ENCODE measurements at places on chromosomes 1 and 21.

- H3K27ac ChIP-seq = no peak overlapping the region
- H3K36me3 ChIP-seq = no peaks in the 10 kb centered on the region
- no peak overlapping the region for H3K4me3 ChIP-seq
- no peaks in the 10 kb centered on the region for H3K27me3 ChIP-seq
- DNase-seq = no peak
These were observed 607.8 kb downstream of the NCAM2 start for GRCh38 chr21:21606041-21606440.

DNA sequence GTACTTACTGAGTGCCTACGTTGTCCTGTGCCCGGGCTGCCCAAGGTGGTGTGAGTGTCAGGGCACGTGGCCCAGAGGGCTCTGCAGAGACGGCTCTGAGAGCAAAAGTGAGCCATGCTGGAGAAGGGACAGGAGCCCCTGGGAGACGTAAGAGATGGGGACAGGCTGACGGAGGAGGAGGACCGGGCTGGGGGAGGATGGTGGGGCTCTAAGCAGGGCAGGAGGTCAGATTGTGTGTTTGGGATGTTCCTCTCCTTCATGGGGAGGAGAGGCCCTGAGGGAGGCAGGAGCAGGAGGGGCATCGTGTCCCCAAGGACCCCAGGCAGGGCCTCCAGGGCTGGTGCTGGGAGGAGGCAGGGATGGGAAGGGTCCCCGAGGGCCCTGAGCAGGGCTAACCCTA lies 158.9 kb downstream of the PCBP3 start:
- no peaks in the 10 kb centered on the region for H3K36me3 ChIP-seq
- H3K4me1 ChIP-seq = no peaks in the 10 kb centered on the region
- H3K27me3 ChIP-seq = peaks cover 75% of the 10 kb centered on the region
- no peak for DNase-seq
- H3K27ac ChIP-seq = no peak overlapping the region

DNA sequence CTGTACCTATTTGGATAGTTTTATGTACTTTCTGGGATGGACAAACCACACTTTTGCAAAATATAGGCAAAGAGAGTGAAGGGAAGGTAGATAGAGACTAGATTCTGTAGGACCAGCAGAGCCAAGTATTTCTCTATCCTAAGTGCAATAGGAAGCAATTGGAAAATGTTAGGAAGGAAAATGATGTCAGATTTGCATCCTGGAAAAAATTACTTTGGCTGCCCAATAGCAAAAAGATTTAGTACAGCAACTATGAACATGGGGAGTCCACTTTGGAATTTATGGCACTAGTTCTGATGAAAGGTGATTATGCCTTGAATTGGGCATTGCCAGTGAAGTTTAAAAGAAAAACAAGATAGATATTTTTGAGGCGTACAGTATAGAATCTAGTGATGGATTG lies 50.7 kb upstream of the CACYBP start:
- no peak for DNase-seq
- H3K4me1 ChIP-seq = peaks cover 17% of the 10 kb centered on the region
- no peaks in the 10 kb centered on the region for H3K27me3 ChIP-seq
- no peak overlapping the region for H3K4me3 ChIP-seq

- H3K27ac ChIP-seq = peak overlapping the region; percentile 90
- no peaks in the 10 kb centered on the region for H3K27me3 ChIP-seq
- H3K4me3 ChIP-seq = no peak overlapping the region
- DNase-seq = peak; percentile 82
- H3K36me3 ChIP-seq = no peaks in the 10 kb centered on the region
These were observed 91.2 kb upstream of the NGF start for GRCh38 chr1:115429241-115429640.

DNA sequence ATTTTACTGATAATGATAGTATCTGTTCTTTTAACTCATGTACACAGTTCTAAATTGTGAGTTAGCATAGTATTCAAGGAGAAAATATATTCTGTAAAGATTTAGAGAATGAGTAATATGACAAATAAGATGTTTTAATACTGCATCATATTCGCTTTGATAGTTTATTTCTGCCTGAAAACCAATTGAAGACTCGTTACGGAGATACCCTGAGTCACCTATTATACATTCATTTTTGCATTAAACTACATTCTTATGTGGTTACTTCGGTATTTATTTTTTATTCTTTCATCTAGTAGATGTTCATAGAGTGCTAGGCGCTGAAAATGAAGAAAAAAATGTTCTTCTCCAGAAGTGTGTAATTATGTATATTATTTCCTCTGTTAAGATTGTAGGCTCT lies 5.3 kb downstream of the UHMK1 start:
- no peaks in the 10 kb centered on the region for H3K27me3 ChIP-seq
- H3K36me3 ChIP-seq = peaks cover 38% of the 10 kb centered on the region
- 0 out of 2 replicates have a peak, but pooled peaks cover 6% of the 10 kb centered on the region for H3K4me1 ChIP-seq
- H3K27ac ChIP-seq = no peak overlapping the region

- no peak overlapping the region for H3K4me3 ChIP-seq
- peaks cover 38% of the 10 kb centered on the region for H3K27me3 ChIP-seq
- no peak for DNase-seq
- no peak overlapping the region for H3K27ac ChIP-seq
- peaks cover 29% of the 10 kb centered on the region for H3K4me1 ChIP-seq
- H3K36me3 ChIP-seq = no peaks in the 10 kb centered on the region
These were observed 42.0 kb upstream of the CCDC27 start for GRCh38 chr1:3710251-3710650.

- H3K27ac ChIP-seq = peak overlapping the region; percentile 36
- peak; percentile 54 for DNase-seq
- H3K27me3 ChIP-seq = no peaks in the 10 kb centered on the region
- H3K4me3 ChIP-seq = no peak overlapping the region
These were observed 70.2 kb downstream of the KIF14 start for GRCh38 chr1:200550367-200550766.

GRCh38 chr1:14590411-14591180 lies 7.9 kb upstream of the KAZN start:
- DNase-seq = no peak
- H3K27ac ChIP-seq = no peak overlapping the region
- H3K36me3 ChIP-seq = no peaks in the 10 kb centered on the region

DNA sequence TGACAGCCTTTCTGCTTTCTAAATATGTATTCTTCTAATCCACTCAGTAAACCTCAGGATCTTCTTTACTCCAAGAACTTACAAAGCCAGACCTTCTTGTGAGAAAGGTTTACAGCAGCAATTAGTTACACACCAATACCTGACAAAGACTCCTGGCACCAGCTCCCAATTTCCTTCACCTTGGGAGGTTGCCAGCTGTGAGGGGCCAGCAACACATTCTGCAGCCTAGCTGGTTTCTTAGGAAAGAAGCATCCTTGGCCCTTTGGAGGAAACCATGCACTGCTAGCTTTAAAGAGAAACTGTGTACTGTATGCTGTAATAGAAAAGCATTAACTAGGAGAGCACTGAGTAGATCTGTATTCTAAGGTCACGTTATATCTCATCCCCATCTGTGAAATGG lies 10.8 kb downstream of the FYB2 start:
- H3K4me3 ChIP-seq = no peak overlapping the region
- no peaks in the 10 kb centered on the region for H3K36me3 ChIP-seq
- no peaks in the 10 kb centered on the region for H3K27me3 ChIP-seq
- DNase-seq = no peak
- H3K27ac ChIP-seq = no peak overlapping the region
- peaks cover 9% of the 10 kb centered on the region for H3K4me1 ChIP-seq

- DNase-seq = no peak
- peaks cover 17% of the 10 kb centered on the region for H3K4me1 ChIP-seq
- peak overlapping the region; percentile 61 for H3K4me3 ChIP-seq
These were observed 645 bp upstream of the TLR5 start for GRCh38 chr1:223143537-223144248.

DNA sequence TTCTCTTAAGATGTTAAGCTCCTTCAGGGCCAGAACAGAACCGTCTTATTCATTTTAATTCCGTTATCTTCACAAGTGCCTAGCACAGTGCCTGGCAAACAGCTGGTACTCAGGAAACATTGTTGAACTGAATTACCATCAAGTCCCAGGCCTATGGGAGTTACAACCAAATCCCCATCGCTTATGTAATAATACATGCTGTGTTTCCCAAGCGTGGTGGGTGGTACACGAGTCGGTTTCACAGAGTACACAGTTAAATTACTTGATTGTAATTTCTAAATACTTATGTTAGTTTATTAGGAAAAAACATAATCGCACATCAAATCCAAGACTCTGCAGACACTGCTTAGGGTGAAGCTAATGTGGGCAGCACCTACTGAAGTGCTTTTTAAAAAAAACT lies 1.0 kb downstream of the ANGEL2 start:
- peaks cover 15% of the 10 kb centered on the region for H3K4me1 ChIP-seq
- H3K36me3 ChIP-seq = 0 out of 2 replicates have a peak, but pooled peaks cover 15% of the 10 kb centered on the region
- peak overlapping the region; percentile 65 for H3K27ac ChIP-seq
- peak overlapping the region; percentile 81 for H3K4me3 ChIP-seq

- DNase-seq = no peak
- H3K27ac ChIP-seq = no peak overlapping the region
- no peaks in the 10 kb centered on the region for H3K27me3 ChIP-seq
These were observed 16.1 kb upstream of the PADI6 start for GRCh38 chr1:17355898-17356297.

DNA sequence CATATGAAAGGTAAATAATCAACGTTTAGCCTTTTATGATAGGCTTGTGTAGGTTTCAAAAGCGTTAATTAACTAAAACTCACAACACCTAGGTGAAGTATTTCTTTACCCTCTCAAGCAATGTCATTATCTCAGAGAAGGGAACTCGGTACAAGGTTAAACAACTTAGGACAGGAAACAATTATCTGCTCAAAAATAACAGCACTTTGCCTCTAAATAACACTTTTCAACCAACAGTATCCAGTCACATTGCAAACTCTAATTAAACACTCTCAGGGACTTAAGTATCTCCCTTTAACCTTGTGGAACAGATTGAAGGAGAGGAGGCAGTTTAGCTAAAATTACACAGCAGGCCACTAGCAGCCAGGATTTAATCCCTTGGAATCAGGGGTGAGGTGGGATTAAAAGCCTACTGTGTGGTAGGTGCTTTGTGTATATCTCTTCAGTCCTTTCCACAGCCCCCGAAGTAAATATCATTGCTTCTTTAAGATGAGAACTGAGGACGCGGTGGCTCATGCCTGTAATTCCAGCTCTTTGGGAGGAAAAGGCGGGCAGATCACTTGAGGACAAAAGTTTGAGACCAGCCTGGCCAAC lies 5.2 kb upstream of the AKNAD1 start:
- H3K27ac ChIP-seq = no peak overlapping the region
- peaks cover 16% of the 10 kb centered on the region for H3K4me1 ChIP-seq
- no peaks in the 10 kb centered on the region for H3K36me3 ChIP-seq
- no peak overlapping the region for H3K4me3 ChIP-seq
- H3K27me3 ChIP-seq = no peaks in the 10 kb centered on the region

- no peak overlapping the region for H3K27ac ChIP-seq
- peaks cover 41% of the 10 kb centered on the region for H3K27me3 ChIP-seq
- H3K36me3 ChIP-seq = no peaks in the 10 kb centered on the region
- no peak overlapping the region for H3K4me3 ChIP-seq
These were observed 64.6 kb upstream of the GJB5 start for GRCh38 chr1:34690269-34690668.

GRCh38 chr1:151855933-151856332 lies 2.4 kb upstream of the THEM5 start:
- no peaks in the 10 kb centered on the region for H3K27me3 ChIP-seq
- no peak overlapping the region for H3K4me3 ChIP-seq
- 0 out of 2 replicates have a peak, but pooled peaks cover 3% of the 10 kb centered on the region for H3K4me1 ChIP-seq
- DNase-seq = no peak
- H3K36me3 ChIP-seq = no peaks in the 10 kb centered on the region

DNA sequence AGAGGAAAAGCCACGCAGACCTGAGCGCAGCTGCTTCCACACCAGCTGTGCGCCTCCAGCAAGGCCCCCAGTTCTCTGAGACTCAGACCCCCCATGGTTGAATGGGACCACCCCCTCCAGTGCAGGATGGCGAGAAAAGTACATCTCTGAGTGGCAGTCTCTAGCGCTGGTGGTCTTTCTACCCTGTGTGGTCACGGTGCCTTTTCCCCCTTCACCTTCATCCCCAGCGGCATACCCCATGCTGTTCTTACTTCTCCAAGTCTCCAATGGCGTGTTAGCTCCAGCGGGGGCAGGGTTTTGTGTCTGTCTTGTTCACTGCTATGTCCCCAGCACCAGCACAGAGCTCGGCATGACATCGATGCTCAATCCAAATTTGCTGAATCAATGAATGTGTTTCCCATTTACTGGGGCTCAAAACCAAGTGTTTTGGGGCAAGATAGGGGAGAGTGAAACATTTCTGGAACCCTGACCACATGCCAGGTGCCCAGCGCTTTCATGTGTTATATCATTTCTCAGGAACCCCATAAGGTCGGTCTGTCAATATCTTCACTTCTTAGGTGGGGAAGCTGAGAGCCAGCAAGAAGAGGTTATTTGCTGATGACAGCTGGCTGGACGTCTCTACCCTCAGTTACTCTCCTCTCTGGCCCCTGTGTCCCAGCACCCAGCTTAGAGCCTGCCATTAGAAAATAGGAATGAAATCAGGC lies 959 bp upstream of the SDC3 start:
- no peaks in the 10 kb centered on the region for H3K27me3 ChIP-seq
- DNase-seq = no peak
- peak overlapping the region; percentile 37 for H3K27ac ChIP-seq
- H3K4me3 ChIP-seq = peak overlapping the region; percentile 49
- no peaks in the 10 kb centered on the region for H3K36me3 ChIP-seq
- H3K4me1 ChIP-seq = peaks cover 17% of the 10 kb centered on the region

DNA sequence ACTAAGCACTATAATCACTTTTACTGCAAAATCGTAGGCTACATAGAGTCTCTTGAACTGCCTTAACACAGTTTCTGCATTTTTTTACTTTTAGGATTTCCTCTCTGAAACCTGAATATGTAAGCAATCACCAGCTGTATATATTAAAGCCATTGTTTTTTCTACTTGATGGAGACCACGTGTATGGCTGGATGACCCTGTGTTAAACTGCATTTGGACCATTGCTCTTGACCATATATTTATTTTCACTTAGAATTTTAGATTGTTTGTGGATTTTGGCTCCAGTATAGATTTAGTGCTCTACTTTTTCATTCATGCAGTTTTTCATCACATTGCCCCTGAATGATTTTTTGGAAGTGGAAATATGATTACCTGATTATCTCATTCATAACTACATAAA lies 320.5 kb upstream of the SGIP1 start:
- DNase-seq = no peak
- no peaks in the 10 kb centered on the region for H3K4me1 ChIP-seq
- H3K27ac ChIP-seq = no peak overlapping the region
- H3K4me3 ChIP-seq = no peak overlapping the region
- no peaks in the 10 kb centered on the region for H3K36me3 ChIP-seq

DNA sequence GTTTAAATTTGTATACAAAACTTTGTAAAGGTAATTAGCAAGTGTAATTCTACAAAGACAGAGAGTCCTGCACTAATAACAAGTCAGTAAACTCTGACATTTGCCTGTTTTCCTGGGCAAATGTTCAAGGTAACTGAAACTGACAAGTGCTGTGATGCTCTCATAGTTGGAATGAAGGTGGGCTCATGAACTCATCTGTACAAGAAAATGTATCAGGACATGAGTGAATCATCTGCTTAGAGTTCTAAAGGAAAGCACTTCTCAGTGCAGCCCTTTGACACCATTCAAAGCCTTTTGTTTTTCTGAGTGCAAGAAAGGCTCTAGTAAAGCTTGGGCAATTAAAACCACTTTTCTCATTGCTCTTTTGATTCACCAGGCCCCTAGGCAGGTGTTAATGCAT lies 91.5 kb downstream of the UROD start:
- no peaks in the 10 kb centered on the region for H3K27me3 ChIP-seq
- no peak overlapping the region for H3K4me3 ChIP-seq
- no peak for DNase-seq
- no peaks in the 10 kb centered on the region for H3K4me1 ChIP-seq
- no peak overlapping the region for H3K27ac ChIP-seq
- no peaks in the 10 kb centered on the region for H3K36me3 ChIP-seq

Data from PC-9 (cell line).